ENCODE measurements at places on chromosomes 6 and 20.

DNA sequence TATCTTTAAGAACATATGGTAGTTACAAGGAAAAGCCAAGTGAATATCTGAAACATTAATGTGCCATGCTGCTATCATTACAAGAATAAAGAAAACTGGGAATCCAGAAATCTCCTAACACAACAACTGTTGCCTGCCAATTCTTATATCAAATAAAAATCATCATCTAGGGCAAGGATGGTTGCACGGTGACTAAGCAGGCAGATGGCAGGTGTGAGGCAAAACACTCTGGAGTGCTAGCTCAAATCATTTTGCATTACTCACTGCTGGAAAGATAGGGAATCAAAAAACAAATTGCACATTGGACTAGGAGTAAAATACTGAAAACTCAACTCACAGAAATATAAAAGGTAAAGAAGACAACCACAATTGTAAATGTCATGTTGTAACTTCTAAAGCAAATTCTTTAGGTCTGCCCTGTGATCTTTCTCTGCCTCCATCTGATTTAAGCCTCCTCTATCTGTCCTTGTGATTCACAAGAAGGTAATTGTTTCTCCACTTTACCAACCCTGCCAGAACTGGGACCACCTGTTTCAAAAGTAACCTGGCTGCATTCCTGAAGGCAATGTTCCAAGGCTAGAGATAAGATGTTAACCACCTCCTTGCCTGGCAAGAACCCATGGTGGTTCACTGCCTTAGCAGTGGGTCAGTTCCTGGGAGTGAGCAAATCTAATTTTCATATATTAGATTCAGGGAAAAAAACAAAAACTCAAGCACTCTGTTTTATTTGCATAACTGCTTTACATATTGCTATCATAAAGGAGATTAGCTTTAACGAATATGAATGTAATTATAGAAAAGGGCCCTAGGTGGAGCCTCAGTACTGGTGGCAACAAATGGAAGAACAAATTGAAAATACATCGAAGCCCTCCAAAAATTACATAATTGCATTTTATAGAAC is 33.1 kb upstream of the LCA5 start:
- DNase-seq = peak; percentile 26

DNA sequence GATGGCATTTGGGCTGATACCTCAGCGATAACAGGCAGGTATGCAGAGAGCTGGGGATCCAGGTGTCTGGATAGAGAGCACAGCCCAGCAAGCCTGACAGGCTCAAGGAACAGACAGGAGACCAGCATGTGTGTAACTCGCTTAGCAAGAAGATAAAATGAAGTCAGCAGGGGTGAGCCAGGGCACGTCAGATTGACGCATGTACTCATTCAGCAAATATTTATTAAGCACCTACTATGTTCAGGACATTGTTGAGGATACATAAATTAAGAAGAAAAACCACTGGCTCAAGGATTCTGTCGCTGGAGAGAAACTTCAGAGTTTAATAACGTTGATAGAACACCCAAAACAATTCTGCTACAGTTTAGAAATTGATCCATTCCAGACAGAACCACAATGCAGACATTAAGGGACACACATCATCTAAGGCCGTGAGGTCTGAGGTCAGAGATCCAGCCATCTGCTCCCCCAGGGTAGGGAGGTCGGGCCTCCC is 1.0 kb upstream of the DUSP22 start:
- DNase-seq = no peak

DNA sequence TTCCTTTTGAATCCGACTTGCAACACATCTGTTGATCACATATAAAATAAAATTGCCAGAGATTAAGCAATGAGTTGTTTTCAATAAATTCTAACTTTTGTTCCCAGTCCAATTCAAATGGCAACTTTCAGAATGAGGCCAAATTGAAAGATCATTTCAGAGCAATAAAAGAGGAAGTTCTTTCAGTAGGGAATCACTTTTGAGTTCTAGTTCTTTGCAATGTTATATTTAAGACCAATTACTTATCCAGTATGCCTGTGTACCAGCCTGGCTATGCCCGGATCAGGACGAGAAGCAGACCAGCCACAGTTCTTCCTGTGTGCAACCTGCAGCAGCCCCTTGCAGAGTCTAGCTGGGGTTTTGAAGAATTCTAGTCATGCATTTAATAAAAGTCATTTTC is 232.5 kb downstream of the BTBD9 start:
- DNase-seq = no peak

DNA sequence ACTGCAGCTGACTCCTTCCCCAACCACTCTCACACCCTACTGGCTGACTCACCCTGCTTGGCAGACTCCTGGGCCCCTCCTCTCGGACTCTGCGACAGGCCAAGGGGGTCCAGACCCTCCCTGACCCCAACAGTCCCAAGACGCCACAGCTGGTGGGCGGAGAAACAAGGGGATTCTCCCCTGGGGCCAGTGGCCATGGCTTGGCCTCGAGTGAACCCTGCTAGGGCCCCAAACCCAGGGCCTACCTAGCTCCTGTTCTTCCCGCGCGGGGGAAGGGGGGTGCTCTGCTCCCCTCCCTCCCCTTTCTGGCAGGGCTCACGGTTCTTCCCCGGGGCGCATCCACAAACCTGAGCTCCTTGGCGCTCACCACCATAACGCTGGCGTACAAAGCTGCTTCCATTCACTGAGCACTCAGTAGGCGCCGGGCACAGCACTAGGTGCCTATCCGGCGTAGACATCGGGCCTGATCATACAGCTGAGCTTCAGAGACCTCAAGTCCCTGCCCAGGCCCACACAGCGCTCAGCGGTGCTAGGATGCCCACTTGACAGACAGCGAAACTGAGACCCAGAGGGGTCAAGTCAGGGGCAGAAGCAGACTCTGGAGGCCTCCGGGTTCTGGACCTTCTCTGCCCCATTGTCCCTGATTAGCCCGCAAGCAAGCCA is 597 bp downstream of the ADA start:
- no peak for DNase-seq

DNA sequence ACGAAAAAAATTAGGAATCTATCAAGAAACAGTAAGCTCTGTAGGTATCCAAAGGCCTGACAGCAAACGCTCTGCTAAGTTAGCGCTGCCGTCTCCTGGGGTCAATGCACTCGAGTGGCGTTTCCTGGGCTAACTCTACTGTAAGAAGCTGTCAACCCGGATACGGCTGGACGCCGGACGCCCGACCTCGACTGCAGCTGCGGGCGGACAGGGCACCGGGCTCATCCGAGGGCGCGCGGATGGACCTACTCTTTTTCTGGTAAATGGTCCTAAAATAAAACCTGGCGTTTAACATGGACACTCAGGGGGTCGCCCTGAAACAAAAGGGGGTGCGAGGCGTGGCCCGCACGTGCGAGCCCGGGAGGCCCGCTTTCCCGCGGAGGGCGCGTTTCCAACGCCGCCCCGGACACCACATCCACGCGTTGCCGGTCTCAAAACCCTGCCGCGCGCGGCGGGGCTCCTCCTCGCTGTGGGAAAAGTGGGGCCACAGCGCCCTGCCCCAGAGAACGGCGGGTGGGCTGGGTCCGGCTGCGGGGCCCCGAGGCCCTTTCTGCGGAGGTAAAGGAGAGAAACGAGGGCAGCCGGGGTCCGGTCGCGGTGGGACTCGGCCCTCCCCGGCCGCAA is 537 bp downstream of the TCP1 start:
- DNase-seq = no peak

GRCh38 chr6:108622641-108623298 is 62.1 kb downstream of the FOXO3 start:
- no peak for DNase-seq

GRCh38 chr6:121042766-121043165 is 291.5 kb downstream of the TBC1D32 start:
- DNase-seq = no peak

DNA sequence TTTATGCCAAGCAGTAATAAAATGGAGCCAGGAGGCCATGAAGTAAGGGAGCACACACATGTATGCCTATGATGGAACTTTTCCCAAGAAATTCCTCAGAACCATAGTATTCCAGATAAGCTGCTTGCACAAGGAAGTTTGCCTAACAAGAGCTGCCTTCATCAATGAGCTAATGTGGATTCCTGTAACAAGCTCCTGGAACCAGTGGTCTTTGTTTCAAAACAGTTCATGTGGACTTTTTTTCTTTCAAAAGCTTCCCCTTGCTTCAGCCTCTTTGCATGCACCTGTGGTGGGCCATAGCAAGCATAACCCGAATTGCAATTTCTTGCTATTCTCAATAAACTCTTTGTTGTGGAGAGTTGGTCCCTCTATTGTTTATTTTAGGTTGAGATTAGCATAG is 359.6 kb downstream of the UTRN start:
- no peak for DNase-seq

DNA sequence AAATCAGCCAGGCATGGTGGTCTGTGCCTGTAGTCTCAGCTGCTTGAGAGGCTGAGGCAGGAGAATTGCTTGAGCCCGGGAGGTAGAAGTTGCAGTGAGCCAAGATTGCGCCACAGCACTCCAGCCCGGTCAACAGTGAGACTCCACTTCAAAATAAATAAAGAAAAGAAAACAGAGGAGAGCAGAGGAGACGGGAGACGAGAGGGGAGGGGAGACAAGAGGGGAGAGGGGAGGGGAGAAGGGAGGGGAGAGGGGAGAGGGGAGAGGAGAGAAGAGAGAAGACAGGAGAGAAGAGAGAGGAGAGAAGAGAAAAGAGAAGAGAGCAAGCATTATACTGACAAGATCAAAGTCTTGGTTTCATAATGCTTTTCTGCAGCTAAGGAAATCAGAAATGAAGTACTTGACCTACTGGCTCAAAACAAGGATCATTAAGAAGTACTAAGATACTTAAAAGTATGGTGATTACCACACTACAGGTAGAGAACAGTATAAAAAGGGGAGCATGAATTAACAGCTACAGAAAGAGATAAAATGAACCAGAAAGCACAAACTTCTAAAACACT is 30.5 kb downstream of the FAM8A1 start:
- DNase-seq = no peak

DNA sequence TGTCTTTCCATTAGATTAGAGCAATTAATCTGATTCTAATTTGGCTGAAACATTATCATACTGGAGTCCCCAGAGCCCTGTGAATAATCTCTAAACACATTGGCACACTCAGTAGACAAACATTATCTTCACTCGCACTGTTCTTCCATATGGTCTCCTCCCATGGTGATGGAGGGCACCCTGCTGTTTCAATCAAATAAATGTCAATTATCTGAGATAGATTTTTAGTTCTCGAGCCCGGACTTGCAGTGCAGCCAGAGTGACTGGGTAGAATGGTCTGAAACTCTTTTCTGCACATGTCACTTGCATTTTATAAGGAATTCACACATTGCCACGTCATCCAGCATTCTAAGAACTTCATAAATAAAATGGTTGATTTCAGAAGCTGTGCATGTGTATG is 90.6 kb upstream of the MAP3K7 start:
- DNase-seq = no peak

- no peak for DNase-seq
These were observed 14.6 kb upstream of the TP53TG5 start for GRCh38 chr20:45392733-45393132.

DNA sequence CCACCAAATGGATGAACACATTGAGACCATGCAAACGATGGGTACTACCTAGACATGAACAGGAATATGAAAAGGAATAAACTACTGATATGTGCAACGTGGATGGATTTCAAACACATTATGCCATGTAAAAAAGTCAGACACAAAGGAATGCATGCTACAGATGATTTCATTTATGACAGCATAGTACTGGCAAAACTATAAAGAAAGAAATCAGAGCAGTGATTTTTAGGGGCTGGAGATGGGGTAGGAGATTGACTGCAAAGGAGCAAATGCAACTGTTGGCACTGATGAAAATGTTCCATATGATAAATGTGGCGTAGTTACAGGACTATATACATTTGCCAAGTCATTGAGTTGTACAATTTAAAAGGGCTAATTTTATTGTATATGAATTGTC is 13.4 kb upstream of the COL12A1 start:
- no peak for DNase-seq

DNA sequence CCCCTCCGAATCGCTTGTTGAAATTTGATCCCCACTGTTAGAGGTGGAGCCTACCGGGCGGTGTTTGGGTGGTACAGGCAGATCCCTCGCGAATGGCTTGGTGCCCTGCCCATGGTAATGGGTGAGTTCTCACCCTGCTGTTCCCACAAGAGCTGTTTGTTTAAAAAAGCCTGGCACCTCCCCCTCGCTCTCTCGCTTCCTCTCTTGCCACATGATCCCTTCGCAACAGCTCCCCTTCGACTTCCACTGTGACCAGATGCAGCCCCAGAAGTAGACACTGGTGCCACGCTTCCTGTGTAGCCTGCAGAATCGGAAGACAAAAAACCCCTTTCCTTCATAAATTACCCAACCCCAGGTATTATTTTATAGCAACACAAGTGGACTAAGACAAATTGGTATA is 292.2 kb upstream of the QKI start:
- no peak for DNase-seq

GRCh38 chr6:22392711-22393110 is 95.9 kb upstream of the PRL start:
- no peak for DNase-seq

DNA sequence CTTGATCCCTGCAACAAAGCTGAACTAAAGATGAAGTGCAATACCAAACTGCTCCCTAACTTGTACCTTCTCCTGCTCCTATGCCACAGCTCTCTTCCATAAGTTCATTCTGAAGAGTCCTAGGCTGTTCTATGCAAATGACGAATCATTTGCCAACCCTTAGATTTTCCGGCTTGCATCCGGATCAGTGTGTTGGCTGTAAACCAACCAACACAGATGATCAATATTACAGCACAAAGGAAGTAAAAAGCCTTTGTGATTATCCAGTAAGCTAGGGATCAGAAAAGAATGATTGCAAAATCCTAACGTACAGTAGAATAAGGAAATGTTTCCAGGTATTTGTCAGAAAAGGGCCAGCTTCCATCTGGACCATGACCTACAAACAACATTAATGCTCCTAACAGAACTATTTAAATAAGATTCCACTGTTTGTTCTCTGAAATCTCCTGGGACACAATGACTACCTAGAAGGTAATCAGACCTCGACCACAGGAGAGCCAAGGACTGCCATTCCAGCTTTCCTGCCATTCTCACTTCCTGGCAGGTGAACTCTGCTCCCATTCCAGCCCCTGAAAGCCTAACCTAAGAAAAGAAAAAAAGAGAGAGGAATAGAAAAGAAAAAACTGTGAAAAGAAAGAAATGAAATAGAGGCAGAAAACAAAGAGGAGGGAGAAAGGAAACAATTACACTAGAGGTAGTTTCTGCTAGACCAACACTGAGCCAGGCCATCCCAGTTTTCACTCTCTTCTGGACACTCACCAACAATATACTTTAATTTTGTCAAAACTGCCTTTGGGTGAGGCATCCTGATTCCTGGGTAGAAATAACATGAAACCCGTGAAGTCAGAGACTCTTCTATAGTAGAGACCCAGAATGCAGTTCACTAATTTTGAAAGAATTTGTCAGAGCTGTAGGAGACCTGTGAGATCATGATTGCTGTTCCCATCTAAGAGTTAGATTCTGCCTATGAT is 19.7 kb downstream of the GMDS start:
- no peak for DNase-seq

- DNase-seq = no peak
These were observed 33.9 kb upstream of the ALDH8A1 start for GRCh38 chr6:134983823-134984222.

- no peak for DNase-seq
These were observed 50.6 kb downstream of the HACE1 start for GRCh38 chr6:104809116-104809515.

GRCh38 chr20:60048634-60049521 is 90.7 kb downstream of the CDH26 start:
- no peak for DNase-seq

All from SHP77 (cell line).